ENCODE measurements at places on chromosomes 3 and 15.

GRCh38 chr15:85414495-85414894 is 34.1 kb downstream of the AKAP13 start:
- no peak for DNase-seq

GRCh38 chr3:185847506-185847905 is 22.7 kb upstream of the IGF2BP2 start:
- DNase-seq = no peak

DNA sequence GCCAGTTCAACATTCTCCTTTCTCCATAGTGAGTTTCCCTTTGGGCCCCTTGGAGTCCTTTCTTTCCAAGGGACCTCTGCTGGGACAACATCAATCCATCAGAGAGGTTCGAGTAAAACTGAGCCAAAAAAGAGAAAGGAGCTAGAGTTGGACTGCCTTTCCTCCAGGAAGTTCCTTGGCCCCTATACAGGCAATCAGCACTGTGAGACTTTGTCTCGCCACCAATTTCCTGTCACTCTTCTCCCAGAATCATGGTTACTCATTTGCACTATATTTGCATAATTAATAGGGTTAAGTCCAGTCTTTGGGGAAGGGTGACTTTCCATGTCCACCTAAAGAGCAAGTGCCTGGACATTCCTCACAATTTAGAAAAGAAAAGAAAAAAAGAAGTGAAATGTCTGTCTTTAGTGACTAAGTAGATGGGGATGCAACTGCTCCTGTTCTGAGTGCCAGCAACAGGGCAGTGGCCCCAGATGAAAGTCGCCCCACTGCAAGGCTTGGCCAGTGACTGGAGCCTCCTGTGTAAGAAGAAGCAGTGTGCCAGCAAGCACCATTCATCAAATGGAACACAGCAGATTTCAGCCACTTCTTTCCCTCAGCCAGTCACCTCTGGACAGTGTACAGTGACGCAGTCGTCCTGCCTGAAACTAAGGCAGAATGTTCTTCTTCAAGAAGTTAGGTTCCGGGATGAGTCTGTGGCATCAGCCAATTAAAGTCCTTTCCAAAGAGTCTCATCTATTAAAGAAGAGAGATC is 91.6 kb downstream of the FSIP1 start:
- DNase-seq = no peak

DNA sequence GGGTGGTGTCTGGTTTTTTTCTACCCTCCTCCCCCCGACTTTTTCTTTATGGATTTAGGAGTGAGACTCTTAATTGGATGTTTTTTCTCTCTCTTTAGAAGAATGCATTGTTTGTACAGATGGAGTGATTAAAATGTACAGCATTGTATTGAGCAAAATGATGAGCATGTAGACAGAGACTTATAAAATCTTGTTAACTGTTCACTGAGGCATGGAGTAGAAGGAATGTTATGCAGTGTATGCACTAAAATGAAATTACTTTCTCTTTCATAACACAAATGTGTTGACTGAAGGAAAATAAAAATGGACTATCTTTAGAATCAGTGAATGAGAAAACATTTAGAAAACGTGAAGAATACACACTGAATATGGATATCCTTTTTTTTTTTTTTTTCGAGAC is 39.8 kb downstream of the ZFAND6 start:
- no peak for DNase-seq

DNA sequence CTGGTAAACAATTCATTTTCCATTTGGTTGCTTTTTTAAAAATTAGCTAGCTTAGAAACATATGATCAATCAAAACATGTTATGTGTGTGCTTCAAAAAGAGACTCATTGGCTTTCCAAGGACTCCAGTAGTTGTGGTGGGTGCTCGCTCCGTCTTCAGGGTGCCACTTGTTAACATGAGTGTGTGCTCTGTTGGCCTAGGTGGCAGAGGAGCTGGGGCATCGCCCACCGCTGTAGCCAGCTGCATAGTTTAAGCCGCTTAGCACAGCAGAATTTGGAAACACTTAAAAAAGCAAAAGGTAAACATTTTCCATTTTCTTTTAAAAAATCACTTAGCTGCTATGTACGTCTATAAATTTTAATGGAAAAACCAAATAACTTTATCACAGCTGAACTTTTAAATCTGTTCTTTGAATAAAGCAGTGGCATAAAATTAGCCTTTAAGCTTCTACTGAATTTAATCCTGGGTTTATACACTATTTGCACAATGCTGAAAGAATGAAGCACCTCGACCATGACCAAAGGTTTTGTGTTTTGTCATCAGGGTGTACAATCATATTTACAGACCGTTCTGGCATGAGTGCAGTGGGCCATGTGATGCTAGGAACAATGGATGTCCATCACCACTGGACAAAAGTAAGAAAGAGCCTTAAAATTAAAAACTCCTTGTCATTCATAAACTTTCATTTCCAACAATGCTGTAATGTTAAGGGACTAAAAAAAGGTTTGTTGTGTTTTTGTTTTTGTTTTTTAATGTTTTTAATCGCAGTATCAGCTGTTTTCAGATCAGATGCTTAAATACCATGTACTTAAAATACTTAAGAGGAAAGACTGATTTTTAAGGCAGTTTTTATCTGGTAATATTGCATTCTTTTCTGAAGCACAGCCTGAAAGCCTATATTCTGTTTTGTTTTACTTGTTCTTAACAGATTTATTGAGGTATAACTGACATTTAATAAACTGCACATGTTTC is 57.9 kb downstream of the TCAIM start:
- no peak for DNase-seq

DNA sequence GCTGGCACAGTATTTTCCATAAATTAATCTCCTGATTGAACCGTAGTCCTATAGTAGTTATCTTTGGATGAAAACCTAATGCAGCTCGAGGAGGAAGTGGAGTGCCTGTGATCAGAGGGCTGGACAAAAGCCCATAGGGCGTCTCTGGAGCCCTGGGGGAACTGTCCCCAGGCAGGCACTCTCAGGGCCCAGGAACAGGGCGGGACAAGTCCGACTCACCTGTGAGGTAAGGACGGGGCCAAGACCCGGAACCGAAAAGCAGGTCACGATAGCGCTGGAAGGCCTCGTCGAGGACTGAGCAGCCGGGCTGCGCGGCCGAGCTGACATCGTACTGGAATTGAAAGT is 341 bp downstream of the HEXA start:
- DNase-seq = no peak

- DNase-seq = no peak
These were observed 53.8 kb downstream of the GJD2 start for GRCh38 chr15:34700891-34701427.

GRCh38 chr15:101067660-101068522 is 148.7 kb downstream of the LRRK1 start:
- no peak for DNase-seq

DNA sequence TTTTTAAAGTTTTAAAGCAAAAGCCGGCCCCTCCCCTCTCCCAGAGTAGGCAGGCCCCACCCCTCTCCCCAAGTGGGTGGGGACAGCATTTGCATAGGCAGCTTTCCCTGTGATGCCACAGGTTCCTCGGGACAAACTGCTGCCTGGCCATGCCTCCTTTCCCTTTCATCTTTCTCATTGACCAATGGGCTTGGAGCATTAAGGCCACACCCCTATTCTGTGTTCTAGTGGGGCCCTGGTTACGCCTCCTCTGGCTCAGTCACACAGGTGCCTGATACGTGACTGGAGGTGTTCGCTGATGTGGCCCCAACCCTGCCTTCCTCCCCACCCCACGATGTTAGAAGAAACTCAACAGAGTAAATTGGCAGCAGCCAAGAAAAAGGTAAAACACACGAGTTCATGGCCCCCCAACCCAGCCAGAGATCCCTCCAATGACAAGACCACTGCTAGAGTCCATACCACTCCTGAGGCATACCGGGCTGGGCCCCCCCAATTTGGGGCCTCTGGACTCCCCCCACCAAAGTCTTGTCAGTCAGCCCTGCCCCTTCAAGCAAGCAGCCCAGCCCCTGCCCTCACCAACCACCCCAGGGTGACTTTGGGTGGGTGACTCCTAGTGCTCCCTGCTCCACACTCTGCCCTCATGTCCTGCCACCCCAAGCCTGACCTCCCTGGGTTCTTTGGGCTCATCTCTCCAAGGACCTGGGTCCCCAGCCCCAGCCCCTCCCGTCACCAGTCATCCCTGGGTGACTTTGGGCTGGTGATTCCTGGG is 62.8 kb upstream of the CSPG4 start:
- no peak for DNase-seq

GRCh38 chr15:100116416-100117190 is 225.2 kb downstream of the ADAMTS17 start:
- DNase-seq = no peak

DNA sequence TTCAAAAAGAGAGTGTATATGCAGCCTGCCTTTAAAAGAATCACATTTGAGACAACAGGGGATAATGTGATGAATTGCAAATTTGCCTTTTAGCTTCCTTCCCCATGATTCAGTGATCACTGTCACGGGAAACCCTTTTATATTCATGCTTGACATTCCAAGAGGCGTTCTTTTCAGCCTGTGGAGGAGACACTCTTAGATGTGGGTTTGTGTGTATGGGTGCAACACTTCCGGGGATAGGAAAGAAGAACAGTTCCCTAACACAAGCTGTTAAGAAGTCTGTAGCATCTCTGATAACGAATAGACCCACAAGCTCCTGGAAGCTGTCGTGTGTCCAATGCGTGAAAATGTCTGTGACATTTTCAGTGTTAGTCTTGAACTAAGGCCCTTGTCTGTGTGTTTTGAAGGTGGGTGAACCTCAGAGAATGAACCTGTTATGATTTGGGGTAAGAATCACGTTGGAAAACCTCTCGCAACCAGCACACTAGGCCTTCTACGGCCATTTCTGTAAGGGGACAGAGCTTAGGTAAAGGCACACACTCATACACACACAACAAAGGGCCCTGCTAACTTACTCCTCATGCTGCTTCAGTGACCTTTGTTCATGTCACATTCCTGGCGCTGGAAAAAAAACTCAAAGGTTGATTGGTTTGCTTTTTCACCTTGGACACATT is 229.2 kb upstream of the ST8SIA2 start:
- DNase-seq = no peak

- no peak for DNase-seq
These were observed 172.5 kb upstream of the GADL1 start for GRCh38 chr3:31067004-31067403.

DNA sequence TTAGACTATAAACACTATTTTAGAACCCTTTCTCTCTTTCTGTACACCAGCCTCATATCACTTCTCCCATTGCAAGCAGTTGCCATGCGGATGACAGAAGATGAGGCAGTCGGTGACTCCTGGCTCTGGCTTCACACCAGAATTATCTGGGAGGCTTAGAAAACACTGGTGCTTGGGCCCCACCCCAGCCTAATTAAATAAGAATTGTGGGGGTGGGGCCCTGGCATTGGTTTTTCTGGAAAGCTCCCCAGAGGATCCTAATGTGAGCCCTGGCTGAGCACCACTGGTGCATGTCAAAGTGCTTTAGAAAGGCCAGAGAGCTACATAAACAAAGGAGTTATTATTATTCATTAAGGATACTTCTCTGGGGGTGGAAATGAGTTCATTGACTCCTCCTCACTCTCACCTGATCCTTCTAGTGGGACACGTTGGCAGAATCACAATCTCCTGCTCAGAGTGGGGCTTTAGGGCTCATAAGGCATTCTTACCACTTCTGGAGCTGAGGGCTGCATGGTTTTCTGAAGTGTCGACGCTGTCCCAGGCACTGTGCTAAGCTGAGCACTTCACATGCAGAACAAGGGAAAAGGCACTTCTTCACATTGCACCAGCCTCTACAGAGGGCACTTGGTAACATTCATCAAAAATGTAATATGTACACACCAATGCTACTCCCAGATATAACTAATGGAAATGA is 188.5 kb upstream of the TLE3 start:
- no peak for DNase-seq

DNA sequence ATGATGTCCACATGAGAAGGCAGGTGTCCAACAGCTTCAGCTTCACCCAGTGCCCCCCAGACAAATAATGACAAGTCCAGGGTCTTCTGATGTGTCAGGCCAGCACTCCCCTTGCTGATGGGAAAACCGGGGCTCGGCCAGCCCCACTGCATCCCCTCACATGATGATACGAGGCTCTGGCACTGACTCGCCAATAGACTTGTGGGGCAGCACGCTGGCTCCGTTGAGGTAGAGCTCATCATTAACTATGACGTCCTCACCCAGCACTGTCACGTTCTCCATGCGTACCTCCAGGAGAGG is 2.1 kb upstream of the AMIGO3 start:
- no peak for DNase-seq

DNA sequence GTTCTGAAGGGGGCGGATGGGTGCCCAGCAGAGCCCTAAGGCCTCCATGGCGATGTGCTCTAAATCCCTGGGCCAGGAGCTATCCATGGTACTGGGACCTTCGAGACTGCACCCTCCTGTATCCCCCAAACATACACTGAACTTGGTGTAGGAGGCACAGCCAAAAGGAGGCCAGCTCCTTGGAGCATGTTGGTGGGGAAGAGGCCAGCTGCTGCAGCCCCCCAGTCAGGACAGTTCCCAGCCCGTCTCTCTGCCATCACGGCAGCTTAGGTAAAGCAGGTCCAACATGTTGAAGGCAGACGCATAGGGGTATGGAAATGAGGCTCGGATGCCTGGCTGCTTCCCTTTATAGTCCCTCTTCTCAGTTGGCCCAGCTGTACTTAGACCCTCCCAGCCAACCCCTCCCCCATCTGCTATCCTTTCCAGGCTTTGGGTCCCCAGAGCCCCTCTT is 1.8 kb downstream of the CAMKV start:
- no peak for DNase-seq

GRCh38 chr3:145849115-145849514 is 311.9 kb downstream of the PLOD2 start:
- DNase-seq = no peak

DNA sequence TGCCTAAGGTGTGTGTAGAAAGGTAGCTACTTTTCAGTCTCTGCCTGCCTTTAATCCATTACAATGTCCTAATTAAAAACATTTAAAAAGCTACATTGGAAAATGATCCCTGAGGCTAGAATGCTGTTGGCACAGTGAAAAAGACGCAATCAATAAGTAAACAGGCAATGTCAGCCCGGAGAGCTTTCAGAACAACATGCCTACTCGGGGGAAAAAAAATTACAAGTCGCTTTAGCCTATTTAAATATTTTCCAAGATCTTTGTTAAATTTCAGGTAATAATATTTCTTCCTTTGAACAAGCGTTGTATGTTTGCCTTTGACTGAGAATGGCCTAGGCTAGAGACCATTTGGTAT is 46.6 kb upstream of the CD47 start:
- DNase-seq = no peak

GRCh38 chr3:195956577-195956976 is 48.2 kb upstream of the TNK2 start:
- no peak for DNase-seq

DNA sequence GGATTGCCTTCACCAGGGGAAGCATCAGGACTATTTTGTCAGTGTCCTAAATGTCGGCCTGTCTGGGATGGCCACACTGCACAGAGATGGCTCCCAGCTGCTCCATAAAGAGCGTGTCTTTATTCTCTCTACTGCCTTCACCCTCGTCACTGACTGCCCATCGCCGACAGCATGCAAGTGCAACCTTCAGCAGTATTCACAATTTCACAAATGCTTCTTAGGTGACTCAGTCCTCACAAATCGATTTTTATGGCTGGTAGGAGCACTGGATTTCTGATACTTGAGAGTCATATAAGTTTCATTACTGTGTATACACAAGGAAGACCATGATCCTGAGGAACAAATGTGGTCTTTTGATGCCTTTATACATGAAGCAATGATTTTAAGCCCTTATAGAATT is 1.1 kb upstream of the SSUH2 start:
- DNase-seq = no peak
